ENCODE measurements at places on chromosomes 2 and 18.

DNA sequence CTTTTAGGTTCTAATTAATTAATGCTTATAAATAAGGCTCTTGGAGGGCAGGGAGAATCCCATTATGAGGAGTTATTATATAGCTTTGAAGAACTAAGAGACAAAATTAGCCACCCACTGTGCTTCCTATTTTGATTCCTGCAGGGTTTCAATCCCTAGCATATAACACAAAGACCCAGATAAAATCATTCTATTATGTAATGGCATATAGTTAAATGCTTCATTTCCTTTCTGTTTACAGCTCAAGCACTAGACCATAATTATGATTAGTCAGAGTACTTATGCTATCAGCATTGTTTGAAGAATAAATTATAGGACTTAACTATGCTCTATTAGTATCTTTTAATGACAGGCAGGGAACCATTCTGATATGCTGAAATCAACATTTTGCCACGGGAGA is 9.1 kb downstream of the GPR155 start:
- DNase-seq, result no peak

DNA sequence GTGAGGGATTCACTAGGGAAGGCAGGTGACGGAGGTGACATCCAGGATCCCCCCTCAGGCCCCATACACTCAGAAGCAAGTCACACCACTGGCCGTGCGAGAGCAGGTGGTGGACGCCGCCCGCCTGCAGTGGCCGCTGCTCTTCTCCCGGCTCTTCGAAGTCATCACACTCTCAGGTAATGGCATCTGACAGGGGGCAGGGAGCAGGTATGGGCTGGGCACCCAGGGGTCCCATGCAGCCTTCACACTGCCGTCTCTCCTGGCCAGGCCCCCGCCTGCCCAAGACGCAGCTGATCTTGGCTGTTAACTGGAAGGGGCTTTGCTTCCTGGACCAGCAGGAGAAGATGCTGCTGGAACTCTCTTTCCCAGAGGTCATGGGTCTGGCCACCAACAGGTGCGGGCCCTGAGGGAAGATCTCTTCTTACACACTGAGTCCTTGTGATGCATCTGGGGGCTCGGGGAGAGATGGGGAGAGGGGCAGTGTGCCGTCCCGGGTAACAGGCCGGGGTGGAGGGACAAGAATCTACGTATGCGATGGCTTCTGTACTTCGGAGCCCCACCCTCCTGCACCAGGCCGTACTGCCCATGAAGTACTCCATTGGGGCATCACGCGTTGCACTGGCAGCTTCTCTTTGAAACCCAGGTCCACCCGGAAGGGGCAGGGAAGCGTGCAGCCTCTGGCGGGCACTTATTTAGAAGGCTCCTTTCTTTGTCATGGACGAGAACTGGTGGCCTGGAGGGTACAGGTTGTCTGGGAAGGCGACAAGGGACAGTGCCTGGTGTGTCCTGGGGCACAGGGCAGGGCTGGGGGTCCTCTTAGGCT is 18.8 kb upstream of the GPR17 start:
- DNase-seq, result no peak

GRCh38 chr2:217107480-217107879 is 247.6 kb upstream of the TNP1 start:
- peak; percentile 31 for DNase-seq

DNA sequence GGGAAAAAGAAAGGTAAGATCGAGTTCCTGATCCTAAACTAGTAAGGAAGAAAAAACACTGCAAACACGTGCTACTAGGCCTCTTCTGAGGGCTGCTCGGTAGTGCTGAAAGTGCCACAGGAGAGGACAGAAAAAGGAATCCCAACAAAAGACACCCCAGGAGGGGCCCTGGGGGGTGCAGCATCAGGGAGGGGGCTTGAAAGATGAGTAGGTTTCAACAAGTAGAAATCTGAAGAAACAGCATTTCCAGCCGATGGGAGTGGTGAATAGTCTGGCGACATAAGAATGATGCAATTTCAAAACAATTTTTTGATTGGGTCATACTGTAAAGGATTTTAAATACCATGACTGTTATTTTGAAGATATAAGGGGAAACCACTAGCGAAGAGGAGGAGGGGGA is 98.6 kb downstream of the NOL10 start:
- DNase-seq, result peak; percentile 4

- no peak for DNase-seq
These were observed 321.5 kb downstream of the XIRP2 start for GRCh38 chr2:167209784-167210183.

GRCh38 chr18:60149316-60149715 is 223.3 kb downstream of the MC4R start:
- no peak for DNase-seq

GRCh38 chr18:35716169-35716831 is 134.8 kb downstream of the GALNT1 start:
- DNase-seq, result no peak

- DNase-seq, result no peak
These were observed 2.3 kb upstream of the CHN1 start for GRCh38 chr2:175007510-175007909.

DNA sequence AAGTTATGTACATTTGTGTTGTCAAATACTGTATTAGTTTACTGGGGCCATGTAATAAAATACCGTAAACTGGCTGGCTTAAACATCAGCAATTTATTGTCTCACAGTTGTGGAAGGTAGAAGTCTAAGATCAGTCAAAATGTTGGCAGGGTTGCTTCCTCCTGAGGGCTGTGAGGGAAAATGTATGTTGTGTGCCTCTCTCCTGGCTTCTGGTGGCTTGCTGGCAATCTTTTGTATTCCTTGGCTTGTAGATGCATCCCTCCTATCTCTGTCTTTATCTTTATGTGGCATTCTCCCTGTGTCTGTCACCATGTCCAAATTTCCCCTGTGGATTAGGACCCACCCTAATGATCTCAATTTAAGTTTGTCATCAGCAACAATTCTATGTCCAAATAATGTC is 37.0 kb upstream of the SLC30A6 start:
- DNase-seq, result no peak

DNA sequence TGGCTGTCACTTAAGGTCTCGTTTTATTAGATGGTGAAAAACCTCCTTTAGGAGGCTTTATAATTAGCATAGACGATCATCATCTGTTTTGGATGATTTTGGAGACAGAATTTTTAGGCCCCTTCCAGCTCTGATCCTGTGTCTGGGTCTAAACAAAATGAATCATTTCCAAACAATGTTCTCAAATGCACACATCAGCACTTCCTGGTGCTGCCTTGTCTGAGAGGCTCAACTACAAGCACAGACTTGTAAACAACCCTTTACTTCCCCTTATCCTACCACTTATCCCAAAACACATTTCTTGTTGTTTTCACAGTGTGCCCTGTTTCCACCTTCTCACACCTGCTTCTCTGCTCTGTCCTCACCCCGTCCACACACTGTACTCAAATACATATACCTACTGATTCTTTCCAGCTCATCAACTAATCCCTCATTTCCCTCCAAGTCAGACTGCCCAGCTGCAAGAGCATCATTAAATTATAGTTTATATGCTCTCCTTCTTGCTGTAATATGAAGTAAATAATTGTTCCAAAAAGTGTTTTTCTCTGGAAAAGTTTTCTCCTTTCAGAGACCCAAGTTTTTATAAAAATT is 71.2 kb upstream of the COL3A1 start:
- no peak for DNase-seq

All from suppressor macrophage treated with lipopolysaccharide for 4 hours (primary cell).